ENCODE measurements at places on chromosomes 16 and 17.

DNA sequence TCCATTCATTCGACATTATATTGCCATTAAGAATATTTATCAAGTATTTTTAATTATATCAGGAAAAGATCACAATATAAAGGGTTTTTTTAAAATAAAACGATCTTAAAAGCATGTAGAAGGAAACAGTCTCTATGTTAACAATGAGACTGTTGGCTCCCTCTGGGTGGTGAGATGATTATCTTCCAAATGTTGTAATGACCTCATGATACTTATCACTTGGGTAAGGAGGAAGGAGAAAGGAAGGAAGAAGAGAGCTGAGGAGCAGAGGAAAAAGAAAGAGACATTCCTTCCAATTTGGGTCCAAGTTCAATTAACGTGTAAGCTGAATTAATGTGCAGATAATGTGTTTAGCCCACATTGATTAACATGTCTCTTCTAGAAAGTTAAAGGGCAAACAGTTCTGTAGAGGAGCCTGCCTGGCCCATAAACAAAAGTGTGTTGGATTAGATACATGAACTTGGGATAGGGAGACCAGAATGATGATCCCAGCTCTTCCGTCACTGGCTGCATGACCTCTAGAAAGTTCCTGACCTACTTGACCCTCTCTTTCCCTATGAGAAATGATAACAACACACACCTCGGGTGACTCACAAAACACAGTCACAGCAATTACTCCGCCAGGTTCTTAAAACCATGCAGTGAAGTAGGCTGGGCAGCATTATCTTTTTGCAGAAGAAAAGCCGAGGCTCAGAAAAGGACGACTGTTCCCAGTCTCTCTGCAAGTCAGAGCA, 32.0 kb downstream of the PIMREG start:
- DNase-seq = no peak

- DNase-seq = no peak
These were observed 71.2 kb upstream of the CDYL2 start for GRCh38 chr16:80875616-80876015.

- no peak for DNase-seq
These were observed 5.8 kb upstream of the CBX4 start for GRCh38 chr17:79844869-79845600.

DNA sequence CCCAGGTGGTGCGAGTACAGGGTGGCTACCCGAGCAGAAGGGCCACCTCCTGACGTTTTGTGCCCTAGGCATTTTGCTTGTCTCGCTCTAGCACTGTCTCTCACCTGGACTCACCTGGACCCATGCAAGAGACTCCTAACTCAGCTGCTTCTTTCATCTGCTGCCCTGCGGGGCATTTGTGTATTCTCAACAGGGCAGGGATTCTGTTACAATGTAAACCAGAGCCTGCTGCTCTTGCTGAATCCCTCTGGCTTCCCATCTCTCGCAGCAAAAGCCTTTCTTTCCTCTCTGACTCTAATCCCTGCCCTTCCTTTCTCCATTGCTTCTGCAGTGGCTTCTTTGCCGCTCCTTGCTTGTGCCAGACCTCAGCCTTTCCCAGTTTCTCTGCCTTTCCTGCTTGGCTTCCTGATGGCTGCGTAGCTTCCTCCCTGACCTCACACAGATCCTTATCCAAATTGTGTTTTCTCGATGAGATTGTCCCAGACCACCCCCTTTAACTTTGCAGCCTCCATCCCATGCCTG, 10.2 kb downstream of the ARSG start:
- DNase-seq = no peak

DNA sequence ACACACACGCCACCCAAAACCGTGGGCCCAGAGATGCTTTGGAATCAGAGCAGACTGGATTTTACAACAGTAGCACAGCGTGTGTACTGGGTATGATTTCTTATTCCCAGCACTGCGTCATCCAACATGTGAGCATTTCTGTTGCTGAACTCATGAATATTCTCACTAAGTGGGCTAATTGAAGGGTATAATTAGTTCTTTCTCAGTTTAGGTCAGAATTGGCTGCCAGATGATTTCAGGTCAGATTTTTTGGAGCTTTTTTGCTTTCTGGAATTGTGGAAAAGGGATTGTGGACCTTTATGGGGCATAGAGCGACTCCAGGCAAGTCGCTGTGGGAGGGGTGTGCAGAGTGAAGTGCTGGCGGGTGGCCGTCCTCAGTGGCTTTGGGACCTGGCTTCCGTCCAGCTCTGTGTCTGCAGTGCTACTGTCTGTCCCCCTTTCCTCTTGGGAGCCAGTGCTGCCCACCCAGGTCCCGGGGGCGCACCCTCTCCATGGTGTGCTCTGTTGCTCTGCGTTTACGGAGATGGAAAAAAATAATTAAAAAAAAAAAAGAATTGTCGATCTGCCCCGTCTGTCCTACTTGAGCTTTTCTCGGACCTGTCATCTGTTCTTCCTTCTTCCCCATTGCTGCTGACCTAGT, 25.0 kb downstream of the FOXK2 start:
- no peak for DNase-seq
